Astrocyte of the spinal cord (primary cell): ENCODE measurements at places on chromosomes 3 and 15.

GRCh38 chr15:72163719-72164118, 33.9 kb downstream of the GRAMD2A start:
- no peak for DNase-seq

DNA sequence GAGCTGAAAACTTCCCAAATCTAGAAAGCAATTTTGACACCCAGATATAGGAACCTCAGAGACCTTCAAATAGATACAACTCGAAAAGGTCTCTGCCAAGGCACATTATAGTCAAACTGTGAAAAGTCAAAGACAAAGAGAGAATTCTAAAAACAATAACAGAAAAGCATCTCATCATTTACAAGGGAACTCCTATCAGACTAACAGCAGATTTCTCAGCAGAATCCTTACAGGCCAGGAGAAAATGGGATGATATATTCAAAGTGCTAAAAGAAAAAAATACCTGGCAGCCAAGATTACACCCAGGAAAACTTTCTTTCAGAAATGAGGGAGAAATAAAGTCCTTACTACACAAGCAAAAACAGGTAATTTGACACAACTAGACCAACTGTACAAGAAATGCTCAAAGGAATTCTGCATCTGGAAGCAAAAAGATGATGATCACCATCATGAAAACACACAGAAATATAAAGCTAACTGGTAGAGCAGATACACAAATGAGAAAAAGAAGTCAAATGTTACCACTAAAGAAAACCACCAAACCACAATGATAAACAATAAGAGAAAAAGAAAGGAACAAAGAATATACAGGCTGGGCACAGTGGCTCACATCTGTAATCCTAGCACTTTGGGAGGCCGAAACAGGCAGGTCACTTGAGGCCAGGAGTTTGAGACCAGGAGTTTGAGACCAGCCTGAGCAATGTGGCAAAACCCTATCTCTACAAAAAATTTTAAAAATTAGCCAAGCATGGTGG, 50.4 kb downstream of the ADAM10 start:
- peak; percentile 27 for DNase-seq

DNA sequence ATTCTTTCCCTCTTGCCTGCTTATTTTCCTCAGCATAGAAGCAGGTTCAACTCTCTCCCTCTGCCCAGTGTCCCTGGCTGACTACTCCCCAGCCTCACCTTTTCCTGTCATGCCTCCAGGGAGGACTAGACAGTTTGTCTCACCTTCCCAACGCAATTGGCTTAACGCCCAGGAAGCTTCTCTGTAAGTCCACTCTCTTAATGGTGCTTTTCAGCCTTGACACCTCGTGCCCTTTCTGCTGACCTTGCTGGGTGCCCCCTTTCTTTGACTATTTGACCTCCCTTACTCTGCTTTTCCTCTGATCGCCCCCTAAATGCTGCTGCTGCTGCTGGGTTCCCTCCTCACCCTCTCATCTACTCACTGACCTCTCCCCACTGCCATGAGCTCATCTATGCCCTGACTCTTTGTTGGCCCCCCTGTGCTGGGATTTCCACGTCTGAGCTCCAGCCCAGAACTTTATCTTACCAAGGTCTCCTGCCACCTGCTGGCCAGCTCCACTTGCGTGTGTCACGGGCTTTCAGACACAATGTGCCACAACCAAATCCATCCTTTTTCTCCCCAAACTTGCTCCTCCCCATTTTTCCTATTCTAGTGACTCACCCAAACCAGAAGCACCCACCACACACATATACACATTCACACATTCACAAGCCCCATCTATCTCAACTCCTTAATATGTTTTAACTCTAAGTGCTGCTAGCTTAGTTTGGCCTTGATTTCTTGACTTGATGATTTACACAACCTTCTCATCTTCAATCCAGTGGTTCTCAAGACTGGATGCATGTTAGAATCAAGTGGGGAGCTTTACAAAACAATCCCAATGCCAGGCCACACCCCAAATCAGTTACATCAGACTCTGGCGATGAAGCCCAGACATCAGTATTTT, 16.6 kb downstream of the EPB42 start:
- DNase-seq = peak; percentile 66

DNA sequence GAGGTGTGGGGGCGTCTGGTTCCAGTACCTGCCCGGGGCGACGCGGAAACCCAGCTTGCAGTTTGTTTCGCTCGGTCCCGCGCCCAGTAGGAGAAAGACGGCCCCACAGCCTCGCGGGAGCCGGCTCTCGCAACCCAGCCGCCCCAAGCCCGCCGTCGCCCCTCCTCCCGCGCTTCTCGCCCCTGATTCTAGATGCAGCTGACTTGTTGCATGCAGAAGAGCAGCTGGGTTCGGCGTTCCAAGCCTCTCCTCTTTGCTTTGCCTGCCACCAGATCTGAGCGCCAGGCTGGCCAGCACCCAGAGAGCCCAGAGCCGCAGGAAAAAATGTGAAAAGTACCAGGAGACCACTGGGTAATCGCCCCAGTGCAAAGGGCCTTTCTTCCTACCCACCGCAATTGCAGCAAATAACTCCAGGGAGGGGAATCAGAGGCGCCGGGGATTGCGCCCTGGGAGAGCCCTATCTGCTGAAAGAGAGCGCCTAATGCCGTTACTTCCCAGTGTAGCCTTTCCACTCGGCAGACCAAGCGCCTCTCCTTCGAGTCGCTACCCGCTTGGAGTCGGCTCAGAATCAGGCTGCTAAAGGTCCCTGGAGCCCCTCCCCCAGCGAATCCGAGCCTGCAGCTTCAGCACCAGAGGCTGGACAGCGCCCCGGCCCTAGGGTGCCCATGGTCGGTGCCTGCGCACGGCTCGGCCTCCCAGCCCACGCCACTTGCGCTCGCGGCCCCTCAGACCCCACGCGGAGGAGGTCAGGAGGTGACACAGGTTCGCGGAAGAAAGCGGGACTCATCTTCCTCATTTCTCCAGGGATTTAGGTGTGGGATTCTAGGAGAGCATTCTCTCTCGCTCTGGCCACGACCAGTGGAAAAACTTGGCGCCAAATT, 15.7 kb upstream of the AEN start:
- DNase-seq = peak; percentile 19

DNA sequence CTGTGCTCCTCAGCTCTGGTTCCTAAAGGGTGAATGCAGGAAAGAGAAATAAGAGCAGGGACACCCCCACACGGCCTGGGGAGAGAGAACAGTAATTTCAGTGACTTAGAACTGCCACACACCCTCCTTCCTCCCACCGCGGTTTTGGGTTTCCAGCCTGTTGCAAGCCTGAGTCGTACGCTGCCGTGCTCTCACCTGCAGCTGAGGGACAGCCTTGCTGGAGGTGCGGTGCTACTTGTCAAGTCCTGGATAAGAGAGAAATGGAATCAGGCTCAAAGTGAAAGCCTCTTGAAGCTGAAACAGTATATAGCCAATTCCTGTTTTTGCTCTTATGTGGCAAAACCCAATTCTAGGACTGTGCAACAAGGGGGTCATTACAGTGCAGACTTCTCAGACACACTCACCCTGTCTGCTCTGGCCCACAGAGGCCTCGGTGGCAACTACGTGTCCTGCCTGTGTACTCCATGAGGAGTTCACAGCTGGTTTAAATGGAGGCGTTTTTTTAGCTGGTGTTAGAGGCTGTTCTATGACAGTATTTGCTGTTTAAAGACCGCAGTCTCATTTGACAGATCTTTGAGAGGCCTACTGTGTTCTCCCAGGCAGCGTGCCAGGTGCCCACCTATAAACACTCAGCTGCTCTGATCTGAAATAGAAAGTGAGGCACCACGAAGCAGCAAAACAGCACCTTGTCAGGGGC, 42.9 kb downstream of the TBC1D2B start:
- DNase-seq = no peak
